ENCODE measurements at places on chromosomes 5 and 9. TPM values are rescaled to one million over a fixed set of nuclear protein-coding genes. Genes with fewer than 3 reads are reported as not detected.

GRCh38 chr5:8767746-8768145 lies 778.1 kb downstream of the SEMA5A start:
- DNase-seq, result no peak

DNA sequence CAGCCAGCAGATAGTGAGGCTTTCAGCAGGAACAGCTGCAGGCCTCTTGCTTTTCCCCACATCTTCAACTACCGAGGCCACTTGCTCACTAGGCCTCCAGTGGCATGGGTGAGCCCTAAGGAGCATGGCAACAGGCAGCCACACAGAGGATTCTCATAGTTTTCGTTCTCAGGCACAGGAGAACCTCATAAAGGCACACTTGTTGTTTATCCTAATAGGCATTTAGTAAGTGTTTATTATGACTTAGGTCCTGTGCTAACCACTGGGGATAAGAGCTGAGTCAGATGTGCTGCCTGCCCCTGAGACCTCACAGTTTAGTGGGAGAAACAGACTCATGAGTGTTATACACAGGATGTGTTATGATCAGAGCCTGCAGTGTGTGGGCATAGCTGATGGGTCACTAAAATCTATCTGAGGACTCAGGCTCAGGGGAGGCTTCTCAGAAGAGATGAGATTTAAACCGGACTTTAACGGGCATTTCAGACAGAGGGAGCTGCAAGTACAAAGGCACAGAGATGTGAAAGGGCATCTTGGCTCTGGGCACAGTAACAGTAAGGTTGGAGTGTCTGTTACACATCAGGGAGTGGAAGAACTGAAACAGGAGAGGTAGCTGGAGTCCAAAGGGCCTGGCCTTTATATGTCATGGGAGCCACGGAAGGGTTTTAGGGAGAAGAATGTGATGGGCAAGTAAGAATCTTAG lies 21.0 kb upstream of the HEMGN start:
- no peak for DNase-seq

DNA sequence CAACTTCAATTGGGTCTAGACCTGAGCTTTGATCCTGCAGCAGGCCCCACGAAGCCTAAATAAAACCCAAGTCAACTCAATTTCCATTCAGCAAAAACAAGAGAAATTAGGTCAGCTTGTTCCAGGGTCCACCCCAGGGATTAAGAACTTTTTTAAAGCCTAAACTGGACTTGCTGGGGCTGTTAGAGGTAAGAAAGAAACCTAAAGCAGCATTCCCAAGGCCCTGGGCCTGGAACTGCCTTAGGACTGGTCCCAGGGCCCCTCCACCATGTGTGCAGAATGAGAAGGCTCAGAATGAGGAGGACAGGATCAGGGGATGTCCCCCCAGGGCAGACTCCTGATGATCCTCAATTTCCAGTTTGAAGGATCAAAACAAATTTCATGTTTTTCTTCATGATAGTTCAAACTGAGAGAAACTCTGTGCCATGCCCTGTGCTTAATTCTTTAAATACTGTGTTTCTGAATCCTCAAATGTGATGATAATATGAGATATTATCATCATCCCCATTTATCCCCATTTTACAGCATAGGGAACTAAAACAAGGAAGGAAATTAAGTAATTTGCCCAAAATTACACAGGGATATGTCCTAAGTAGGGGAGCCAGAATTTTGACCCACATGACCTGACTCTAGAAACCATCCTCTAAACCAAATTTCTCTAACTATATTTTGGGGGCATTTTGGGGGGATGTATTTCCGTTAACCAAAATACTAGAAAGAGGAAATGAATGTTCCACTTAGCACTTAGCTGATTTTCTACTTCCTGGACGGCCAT lies 64.5 kb downstream of the DENND1A start:
- DNase-seq, result peak; percentile 18

DNA sequence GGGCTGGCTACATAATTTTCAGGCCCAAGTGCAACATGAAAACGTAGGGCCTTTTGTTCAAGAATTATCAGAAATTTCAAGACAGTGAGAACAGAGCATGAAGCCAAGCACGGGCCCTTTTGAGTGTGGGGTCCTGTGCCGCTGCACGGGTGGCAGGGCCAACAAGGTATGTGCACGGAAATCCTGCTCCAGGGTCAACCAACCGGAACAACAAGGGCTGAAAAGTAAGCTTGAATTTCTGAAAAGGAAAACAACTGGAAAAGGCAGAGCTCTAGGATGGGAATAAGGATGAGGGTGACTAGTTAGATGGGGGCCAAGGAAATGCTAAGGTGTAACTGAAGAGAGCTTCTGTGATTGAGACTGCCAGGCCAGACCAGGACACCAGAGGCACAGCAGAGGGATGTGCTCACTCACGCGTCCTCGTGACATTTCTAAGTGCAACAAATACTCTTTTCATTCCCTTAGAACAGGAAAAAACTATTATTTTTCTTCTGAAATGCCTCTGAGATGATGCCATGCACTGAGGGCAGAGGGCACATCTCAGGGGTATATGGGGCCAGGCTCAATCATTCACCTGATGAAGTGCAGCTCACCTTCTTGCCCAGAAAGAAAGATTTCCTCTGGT lies 80.6 kb upstream of the LRRTM2 start:
- no peak for DNase-seq

LIX1 gene
- 2.0 TPM for total RNA-seq

B4GALT1 gene
- total RNA-seq, result 15.3 TPM

ENTREP1 gene
- total RNA-seq, result not detected

SIT1 gene
- not detected for total RNA-seq

All from G401 (cell line).